Kasumi-1 (cell line): ENCODE measurements at places on chromosomes 16 and 17.

- DNase-seq: no peak
Measured at GRCh38 chr17:46273541-46274236, 21.2 kb upstream of the LRRC37A start.

DNA sequence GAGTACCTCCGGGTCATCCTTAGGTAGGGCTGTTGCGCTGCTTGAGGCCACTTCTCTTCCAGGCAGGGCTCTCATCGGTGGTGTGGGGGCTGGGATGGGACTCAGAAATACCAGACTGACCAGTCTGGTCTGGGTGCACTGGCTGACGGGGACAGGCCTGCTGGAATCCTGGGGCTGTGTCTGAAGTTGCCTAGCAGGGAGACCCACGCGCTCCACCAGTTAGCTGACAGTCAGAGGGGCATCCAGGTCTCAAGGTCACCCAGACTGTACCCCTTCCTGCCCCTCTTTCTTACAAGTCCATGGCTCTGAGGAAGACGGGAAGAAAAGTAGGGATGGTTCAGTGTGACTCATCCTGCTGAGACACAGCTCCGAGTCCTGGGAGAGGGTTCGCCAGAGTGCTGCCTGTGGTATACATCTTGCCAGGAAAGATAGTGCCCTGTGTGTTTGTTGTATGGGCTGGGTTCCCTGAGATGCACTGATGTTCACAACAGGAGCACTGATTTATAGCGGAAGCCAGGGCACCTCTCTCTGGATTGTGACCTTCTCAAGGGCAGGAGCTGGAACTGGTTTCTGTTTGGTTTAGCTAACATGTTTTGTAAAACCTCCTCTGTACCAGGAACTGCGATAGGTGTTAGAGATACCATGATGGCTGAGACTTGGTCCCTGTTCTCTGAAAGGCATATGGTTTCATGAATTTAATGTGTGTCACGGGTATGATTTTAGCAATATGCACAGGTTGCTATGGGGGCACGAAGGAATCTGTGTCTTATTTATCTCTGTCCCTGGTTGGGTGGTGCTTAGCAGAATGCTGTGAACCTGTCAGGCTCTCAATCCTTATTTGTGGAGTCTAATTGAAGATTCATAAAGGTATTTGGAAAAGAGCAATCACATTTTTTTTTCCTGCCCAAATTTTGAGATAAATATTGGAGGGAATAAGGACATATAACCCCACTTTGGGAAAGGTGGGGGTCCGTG is 97.5 kb downstream of the OR1D5 start:
- no peak for DNase-seq

- no peak for DNase-seq
Measured at GRCh38 chr16:9630985-9631384, 539.5 kb downstream of the HAPSTR1 start.

- no peak for DNase-seq
Measured at GRCh38 chr17:32992321-32993033, 830 bp downstream of the SPACA3 start.

GRCh38 chr17:4947010-4947410 is 1.3 kb downstream of the PFN1 start:
- DNase-seq: peak; percentile 23

GRCh38 chr17:72259922-72260321 is 139.1 kb downstream of the SOX9 start:
- no peak for DNase-seq

DNA sequence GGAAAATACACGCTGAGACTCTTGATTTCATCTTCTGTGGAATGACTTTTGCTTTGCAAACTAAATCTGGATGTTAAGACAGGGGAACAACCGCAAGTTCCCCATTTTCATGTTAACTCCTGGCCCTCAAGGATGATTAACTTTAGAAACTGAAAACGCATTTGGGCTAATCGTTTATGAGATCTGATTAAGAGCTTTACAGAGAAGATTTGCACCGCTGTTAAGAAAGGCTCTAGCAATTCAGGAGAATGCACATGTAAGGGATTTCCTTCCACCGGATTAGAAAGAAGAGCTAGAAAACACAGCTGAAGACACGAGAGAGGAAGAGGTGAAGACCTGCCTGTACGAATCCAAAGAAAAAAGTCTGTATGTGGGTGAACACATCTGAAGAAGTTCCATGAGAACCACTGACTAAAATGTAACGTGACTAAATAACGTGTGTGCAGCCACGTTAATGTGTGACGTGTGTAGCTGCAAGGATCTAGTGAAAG is 106.4 kb downstream of the YPEL2 start:
- DNase-seq: peak; percentile 70

DNA sequence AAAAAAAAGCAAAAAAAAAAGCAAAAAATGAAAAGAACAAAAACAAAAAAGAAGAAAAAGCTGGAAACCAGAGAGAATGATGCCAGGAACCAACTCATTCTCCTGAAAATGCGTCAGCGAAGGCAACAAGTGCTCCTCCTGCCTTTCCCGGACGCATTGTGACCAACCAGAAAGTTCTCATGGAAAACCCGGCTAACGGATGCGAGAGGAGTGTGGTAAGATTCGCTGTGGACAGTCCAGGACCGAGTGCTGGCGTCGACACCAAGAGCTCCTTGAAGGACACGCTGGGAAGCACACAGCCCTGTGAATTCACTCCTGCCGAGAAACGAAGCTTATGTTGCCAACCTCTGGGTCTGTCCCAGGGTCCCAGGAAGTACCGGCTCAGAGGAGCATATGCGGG is 43.4 kb downstream of the METRNL start:
- DNase-seq: no peak

DNA sequence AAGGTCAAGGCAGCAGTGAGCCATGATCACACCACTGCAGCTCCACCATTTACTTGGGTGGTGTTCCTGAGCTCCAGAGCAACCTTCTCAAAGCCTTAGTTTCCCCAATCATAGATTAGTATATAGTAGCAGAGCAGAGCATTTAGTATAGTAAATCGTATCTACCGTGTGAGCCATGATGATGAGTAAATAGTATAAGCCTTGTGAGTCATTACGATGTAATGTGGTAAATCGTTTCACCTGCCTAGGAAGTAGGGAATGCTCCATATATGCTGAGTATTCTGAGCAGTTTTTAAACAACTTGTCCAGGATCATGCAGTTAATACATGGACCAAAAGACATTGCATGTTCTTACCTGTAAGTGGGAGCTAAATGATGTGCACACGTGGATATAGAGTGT is 66.4 kb downstream of the SCNN1B start:
- DNase-seq: no peak

- no peak for DNase-seq
Measured at GRCh38 chr17:11094331-11094730, 146.7 kb upstream of the SHISA6 start.

- DNase-seq: peak; percentile 17
Measured at GRCh38 chr16:58658796-58659211, 25.8 kb downstream of the SLC38A7 start.

DNA sequence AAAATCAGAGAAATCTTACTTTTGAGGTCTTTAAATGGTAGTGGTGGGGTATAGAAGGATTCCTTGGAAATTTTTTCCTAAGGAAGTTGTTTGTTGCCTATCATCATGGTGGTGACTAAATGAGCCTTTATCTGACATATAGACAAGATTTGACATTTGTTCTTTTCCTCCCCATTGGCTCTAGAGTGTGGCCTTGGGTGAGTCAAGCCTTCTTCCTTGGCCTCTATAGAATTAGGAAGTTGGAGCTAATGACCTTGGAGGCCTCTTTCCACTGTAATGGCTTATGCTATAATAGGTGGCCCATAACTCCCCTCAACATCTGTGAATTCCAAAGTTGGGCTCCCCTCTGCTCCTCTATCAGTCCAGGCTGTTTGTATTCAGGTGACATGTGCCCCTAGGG is 79.1 kb upstream of the HNF1B start:
- DNase-seq: no peak
